ENCODE measurements at places on chromosomes 7 and 10.
A peak's percentile ranks its signal among the peaks of the same experiment; 100 is the strongest.

DNA sequence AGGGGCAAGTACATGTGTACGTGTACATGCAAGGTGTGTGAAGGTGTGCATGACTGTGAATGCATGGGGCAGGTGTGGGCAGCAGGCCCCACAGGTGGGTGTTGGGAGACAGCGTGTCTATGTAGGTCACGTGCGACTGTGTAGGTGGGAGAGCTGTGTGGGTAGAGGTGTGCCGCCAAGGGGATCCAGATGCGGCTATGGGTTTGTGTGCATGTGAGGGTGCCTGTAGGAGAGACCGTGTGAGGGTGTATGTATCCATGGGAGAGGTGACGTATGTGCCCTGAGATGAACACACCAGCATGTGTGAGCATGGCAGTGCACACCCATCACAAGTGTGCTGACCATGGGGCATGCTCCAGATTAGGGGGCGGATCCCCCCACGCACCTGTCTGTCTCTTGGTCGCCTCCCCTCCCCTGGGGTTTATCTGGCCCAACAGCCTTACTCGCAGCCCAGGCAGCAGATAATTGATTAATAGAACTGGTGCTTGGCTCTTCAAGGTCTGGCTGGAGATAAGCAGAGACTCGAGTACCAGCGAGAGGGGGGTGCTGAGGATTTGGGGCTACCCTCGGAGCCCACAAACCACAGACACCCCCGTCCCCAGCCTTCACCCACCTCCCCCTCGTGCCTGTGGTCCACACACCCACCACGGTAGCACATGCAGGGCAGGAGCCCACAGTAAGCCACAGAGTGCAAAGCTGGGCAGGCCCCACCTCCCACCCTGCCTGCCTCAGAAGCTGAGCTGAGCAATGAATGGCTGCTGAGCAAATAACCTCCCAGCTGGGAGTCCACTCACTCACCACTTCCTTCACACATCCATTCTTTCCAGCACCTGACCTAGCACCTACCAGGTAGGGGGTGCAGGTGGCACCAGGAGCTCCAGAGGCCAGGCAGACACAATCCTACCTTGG lies 41.4 kb upstream of the ZMIZ1 start:
- peak; percentile 54 for DNase-seq

- DNase-seq = no peak
Measured at GRCh38 chr7:37092548-37092947, 356.1 kb downstream of the ELMO1 start.

GRCh38 chr7:55157764-55158105 lies 138.9 kb downstream of the EGFR start:
- DNase-seq = no peak

DNA sequence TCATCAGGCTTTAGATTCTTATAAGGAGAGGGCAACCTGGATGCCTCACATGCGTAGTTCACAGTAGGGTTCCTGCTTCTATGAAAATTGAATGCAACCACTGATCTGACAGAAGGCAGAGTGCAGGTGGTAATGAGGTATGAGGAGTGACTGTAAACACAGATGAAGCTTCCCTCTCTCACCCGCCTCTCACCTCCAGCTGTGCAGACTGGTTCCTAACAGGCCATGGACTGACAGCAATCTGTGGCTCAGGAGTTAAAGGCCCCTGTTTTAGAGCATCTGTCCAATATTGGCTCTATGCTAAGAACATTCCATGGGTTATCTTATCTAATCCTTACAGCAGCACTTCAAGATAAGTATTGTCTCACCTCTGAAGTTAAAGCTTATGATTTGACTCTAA lies 213.5 kb upstream of the NRP1 start:
- DNase-seq = no peak

DNA sequence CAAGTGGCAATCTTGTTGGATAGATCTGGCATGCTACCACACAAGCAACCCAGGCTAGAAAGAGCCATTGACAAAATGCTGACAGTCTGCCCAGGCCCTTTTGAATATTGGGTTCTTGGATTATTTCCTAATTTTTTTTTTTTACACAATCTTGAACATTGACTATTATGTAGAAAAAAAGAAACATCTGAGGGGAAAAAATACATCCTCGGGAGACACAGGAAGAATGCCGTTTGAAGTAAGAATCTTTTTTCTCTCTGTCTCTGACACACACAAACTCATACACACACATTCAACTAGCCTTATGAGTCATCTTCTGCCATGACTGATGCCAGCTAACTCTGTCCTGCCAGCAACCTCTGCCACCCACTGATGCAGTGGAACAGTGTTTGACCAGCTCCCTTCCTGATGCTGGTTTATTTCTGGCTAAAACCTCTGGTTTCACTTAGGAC lies 47.2 kb downstream of the SORBS1 start:
- DNase-seq = no peak

DNA sequence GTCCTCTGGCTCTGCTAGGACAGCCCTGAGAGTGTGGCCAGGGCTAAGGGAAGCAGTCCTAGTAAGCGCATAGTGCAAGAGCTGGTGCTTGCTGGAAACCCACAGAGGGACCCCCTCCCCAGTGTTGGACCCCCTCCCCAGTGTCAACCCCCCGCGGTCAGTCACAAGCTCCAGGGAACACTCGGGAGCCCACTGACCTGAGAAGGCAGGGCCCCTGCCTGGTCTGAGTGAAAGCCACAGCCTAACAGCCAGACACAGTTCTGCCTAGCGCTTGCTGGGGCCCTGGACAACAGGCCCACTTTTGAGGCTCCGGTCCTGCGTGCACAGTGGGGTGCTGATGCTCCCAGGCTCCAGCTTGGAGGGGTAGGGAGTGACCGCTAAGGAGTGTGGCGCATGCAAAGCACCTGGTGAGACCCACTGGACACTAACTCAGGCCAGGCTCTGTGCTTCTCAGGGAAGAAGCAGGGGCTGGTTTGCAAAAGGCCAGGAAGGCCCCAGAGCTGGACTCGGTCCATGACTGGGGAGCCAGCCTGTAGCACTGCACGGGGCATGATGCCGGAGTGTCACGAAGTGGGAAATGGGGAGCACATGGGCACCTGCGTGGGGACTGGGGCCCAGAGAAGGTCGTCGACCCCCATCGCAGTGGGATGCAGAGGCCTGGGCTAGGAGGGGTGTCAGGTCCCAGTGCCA lies 175.8 kb upstream of the PPP2R2D start:
- DNase-seq = no peak

GRCh38 chr7:33909318-33909717 lies 4.0 kb downstream of the BMPER start:
- no peak for DNase-seq
